ENCODE measurements at places on chromosomes 2 and 18.

GRCh38 chr2:232075080-232075479, 113.6 kb downstream of the DIS3L2 start:
- no peak for DNase-seq

DNA sequence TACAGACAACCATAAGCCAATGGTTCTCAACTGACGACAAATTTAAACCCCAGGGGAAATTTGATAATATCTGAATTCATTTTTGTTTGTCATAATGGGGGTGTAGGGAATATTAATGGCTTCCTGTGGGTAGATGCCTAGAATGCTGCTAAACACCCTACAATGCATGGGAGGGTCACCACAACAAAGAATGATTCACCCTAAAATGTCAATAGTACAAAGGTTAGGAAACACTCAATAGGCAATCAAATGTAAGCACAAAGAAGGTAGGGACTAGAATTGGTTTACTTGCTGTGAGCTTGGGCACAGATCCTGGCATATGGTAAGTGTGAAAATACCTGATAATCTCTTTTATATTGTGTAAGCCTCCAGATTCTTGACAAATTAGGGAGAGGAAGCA, 20.1 kb upstream of the FANCL start:
- DNase-seq = no peak

DNA sequence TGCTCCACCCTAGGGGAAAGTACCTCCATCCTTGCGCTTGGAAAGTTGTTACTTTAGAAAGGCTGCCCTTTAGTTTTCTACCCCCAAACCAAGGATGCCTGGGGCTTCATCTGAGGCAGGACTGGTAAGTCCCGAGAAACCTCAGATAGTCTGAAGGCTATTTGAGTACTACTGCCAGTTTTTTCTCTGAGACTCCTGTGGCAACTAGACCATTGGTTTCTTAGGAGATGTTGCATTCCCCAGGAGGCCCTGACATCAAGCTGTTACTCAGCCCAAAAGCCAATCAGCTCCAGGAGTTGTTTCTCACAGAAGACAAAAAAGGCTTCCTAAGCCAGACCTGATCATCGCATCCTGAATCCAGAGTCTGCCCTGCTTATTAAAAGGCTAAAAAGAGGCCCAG, 67.2 kb downstream of the COLEC12 start:
- DNase-seq = no peak

DNA sequence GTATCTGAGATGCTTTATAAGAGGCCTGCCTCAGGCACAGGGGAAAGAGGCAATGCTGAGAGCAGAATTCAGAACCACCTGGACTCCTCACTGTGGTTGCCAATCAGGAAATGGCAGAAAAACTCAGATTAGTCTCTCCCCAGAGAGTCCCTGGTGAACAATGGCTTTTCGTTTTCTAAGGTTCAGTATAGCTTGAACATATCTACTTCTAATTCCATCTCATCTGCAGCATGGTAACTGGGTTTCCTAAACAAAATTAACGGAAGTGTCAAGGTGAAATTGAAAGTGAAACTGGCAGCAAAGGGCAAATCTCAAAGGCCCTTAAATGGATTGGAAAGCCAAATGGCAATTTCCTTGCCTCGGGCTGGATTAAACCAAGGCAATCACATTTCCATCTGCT, 480.2 kb upstream of the ACVR2A start:
- no peak for DNase-seq

- no peak for DNase-seq
These were observed 276.9 kb downstream of the CAMKMT start for GRCh38 chr2:44638649-44639048.

- no peak for DNase-seq
These were observed 94.7 kb upstream of the EFEMP1 start for GRCh38 chr2:56018267-56018666.

- no peak for DNase-seq
These were observed 701.9 kb upstream of the RAB6C start for GRCh38 chr2:129277585-129277981.

DNA sequence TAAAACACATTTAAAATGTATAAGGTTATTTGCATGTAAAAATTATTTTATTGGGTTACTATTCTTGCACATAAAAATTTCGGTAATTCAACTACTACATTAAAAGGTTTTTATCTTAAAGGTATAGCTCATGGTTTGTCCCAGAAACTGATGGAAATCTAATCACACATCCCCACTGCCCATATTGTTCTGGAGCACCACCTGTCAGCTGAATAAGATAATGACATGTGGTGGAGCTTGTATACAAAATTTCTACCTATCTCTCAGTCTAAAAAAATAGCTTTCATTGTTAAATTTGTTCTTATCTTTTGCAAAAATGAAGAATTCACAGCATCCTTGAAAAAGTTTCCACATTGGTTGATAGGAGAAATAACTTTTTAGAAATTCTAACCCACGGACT, 18.3 kb downstream of the ERBB4 start:
- DNase-seq = no peak

DNA sequence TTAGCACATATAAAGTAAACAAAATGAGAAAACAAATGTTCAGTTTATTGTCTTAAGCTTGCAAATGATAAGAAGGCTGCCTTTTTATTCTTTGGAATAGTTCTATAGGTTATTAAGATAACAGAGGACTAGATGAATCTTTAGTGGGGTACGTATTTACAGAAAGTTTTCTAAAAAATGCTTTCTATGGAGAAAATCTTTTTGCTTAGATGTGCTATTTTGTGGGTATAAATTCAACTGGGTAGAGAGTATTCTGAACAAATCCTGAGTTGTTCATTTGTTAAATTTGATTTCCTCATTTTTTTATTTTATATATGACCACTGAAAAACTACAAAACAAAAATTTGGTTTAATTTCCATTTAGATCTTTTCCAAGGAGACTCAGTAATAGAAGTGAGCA, 566.9 kb downstream of the PLCL1 start:
- DNase-seq = no peak

DNA sequence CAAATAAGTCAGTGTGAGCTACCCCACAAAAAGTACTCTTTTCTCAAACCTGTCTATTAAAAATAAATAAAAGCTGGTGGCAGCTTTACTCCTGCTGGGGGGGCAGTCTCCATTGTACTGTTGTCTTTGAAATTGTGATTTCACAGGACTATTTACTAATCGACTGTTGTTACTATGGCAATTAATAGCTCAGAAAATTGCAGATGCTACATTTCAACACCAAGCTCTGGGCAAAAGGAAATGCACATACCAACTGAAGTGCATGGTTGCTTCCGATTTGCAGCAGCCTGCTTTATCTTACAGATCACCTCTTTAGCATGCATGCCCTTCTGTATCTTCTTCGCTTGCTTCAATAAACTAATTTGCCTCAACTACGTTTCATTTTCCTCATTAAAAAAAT, 117.6 kb upstream of the DAPL1 start:
- DNase-seq = no peak

DNA sequence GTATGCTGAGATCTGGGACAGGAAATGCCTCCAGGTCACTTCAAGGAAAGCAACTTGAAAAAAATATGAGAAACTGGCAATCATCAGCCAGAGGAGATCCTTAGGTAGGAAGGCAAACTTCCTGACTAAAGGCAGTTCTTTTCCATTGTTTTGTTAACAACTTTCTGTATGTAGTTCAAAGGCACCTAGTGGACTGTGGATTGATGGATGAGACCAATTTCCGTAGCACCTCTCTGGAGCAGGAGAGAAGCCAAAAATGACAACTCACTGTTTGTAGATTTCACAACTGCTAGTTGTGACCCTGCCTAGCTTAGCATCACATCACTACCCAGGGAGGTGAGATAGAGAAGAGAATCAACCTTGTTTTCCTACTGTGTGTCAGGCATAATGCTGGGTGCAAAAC, 21.8 kb upstream of the NOSTRIN start:
- DNase-seq = no peak

- no peak for DNase-seq
These were observed 34.1 kb downstream of the TANC1 start for GRCh38 chr2:159002462-159003111.

- DNase-seq = no peak
These were observed 147.4 kb upstream of the PGAP1 start for GRCh38 chr2:197073701-197074433.

DNA sequence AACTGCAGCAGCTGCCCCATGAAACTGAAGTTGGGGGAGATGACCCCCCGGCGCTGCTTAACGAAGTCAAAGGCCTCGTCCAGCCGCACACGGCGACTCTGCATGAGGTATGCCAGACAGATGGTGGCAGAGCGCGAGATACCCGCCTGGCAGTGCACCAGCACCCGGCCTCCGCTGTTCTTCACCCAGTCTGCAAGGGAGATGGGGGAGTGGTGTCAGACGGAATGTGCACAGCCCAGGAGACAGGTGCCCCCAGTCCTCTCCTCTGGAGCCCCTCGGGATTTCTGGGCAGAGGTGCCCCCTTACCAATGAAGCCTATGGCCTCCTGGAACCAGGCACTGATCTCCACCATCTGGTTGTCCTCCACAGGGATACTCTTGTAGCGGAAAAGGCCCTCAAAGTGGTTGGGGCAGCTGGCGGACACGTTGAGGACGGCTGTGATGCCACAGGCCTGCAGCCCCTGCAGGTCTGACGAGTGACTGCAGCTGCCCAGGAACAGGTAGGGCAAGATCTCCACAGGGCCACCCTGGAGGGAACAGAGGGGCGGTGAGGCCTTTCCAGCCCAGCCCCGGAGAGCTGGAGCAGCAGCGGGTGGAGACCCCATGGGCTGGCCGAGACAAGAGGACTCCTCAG, 1.3 kb downstream of the DUSP2 start:
- DNase-seq = peak; percentile 41

GRCh38 chr2:105843476-105844374, 99.0 kb downstream of the NCK2 start:
- DNase-seq = no peak

- DNase-seq = no peak
These were observed 69.3 kb upstream of the TMEM200C start for GRCh38 chr18:5964596-5964995.

DNA sequence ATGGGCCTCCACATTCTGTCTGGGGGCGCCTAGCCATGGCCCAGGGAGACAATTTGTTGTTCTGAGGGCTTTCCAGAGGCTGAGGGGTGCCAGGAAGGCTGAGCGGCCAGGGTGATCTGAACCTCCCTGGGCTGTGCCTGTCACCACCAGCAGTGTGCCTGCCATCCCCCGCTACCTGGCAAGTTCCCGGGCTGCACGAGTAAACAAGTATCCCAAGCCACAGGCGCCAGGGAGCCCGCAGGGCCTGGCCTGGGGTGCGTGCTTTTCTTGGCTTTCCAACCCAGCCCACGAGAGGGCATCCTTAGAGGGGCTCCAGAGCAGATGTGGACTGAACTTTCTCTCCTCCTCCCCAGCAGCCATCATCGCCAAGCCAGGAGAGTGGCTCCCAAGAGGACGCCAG, 35.1 kb upstream of the B3GNT7 start:
- DNase-seq = no peak

- no peak for DNase-seq
These were observed 92.3 kb downstream of the TTC27 start for GRCh38 chr2:32719933-32720716.

- no peak for DNase-seq
These were observed 39.2 kb downstream of the IL1R2 start for GRCh38 chr2:102030855-102031527.

GRCh38 chr2:179422037-179422643, 157.5 kb upstream of the SESTD1 start:
- peak; percentile 47 for DNase-seq

DNA sequence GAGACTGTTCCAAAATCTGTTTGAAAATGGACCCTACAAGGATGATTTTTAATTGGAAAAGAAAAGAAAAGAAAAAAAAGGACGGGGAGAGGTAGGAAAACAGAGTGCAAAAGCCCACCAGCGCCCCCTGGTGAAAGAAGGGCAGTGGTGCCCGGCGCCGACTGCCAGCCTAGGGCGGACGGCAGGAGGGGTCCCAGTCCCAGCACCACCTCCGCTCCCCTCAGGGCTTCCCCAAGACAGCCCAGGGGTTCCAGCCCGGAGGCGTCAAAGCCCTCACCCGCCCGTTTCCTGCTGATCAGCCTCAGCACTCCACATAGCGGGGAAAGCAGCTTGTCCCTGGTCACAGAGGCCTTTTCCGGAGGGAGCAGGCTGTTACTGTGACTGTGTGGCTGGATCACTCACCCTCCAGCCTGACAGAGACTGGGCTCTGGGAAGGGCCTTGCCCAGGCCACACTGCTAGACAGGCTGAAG, 213.9 kb downstream of the TFCP2L1 start:
- DNase-seq = no peak

GRCh38 chr2:207054521-207054920, 111.2 kb downstream of the KLF7 start:
- no peak for DNase-seq

- no peak for DNase-seq
These were observed 40.3 kb downstream of the RRM2 start for GRCh38 chr2:10162586-10163497.

- no peak for DNase-seq
These were observed 151.3 kb downstream of the NR4A2 start for GRCh38 chr2:156181208-156181607.

GRCh38 chr2:190791347-190791975, 89.2 kb upstream of the GLS start:
- no peak for DNase-seq

- DNase-seq = no peak
These were observed 136.1 kb downstream of the MCFD2 start for GRCh38 chr2:46779447-46779941.

DNA sequence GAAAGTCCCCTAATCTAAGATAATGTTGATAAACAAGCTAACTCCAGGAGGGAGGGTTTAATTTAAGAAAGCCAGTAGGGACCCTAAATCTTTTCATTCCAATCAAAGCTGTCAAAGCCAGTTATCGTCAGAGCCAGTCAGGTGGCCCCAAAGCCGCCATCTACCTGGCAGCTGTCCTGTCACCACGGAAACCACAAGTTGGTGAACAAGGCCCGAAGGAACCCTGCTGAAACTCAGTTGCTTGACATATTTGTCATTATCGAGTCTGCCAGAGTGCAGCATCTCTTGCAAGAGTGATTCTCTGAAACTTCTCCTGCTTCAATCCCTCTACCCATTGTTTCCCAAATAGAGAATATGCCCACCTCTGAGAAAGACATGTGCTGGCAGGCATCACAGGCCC, 30.8 kb upstream of the POLE4 start:
- no peak for DNase-seq

DNA sequence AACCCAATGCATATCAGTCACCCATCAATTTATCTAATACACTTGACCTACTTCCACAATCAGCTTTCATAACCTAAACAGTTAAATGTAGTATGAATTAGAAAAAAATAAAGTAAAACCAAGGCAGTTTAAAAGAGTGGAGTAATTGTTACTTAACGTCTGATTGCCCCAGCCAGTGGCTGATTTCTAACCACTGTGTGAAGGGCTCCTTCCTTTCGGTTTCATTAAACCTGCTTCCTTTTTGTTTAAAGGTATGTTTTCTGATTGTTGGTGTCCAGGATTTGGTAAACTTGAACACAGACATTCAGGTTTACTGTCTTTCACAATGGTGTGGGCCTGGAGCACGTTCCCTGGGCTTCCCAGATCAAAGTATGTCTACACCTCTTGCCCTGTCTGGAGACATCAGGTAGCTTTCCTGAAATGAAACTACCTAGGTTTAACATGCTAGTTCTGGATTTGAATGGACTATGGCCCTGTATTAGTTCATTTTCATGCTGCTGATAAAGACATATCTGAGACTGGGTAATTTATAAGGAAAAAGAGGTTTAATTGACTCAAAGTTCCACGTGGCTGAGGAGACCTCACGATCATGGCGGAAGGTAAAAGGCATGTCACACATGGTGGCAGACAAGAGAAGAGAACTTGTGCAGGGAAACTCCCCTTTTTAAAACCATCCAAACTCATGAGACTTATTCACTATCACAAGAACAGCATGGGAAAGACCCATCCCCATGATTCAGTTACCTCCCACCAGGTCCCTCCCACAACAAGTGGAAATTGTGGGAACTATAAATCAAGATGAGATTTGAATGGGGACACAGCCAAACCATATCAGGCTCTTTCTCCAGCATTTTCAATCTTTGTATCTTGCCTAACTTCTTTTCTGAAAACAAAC, 605.2 kb upstream of the ID2 start:
- DNase-seq = no peak
